B cell (primary cell): ENCODE measurements at places on chromosomes 12 and 14. TPM values are rescaled to one million over a fixed set of nuclear protein-coding genes. Genes with fewer than 3 reads are reported as not detected.
A peak's percentile ranks its signal among the peaks of the same experiment; 100 is the strongest.

DNA sequence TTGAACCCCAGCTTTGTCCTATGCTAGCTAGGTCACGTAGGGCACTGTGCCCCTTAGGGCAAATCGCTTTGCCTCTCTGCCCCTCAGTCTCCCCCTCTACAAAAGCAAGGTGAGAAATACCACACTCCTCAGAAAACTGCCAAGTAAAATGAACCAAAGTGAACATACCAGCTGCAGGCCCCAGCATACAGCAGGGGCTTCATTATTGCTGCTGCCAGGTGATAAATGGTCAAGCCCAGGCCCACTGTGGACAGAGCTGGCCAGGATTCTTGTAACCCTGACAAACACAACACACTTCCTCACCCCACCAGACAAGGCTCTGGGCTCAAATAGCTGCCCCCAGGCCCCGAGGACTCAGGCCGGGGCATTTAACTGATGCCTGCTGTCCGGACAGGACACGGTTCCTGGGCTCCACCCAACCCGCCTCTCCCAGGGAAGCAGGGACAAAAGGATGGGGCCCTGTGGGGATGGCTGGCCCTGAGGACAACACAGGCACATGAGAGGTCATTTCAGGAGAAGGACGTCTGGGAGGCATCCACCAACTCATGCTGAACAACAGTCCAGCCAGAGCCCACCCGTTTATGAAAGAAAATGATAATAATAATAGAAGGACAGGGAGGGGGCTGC is 36.7 kb downstream of the NCOR2 start:
- DNase-seq: no peak

DNA sequence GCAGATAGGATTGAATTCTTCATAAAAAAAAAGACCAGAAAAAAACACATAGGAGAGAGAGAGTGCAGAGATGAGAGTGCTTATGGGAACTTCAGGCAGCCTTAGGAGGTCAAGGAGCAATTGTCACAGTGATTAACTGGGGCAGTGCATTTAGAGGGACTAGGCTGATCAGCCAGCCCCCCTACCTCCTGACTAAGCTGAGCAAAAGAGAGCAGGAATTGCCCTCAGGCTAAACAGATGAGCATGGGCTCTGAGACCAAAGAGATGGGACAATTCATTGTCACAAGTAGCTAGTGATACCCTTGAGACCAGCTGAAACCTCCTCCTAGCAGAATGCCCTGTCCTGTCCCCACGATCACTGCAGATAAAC is 124.0 kb downstream of the BTG1 start:
- no peak for DNase-seq

GRCh38 chr12:90404071-90404470 is 550.9 kb downstream of the CCER1 start:
- DNase-seq: no peak

- DNase-seq: no peak
Measured at GRCh38 chr12:104494793-104495158, 38.0 kb downstream of the CHST11 start.

GRCh38 chr12:89593873-89594272 is 68.0 kb upstream of the POC1B start:
- DNase-seq: no peak

DNA sequence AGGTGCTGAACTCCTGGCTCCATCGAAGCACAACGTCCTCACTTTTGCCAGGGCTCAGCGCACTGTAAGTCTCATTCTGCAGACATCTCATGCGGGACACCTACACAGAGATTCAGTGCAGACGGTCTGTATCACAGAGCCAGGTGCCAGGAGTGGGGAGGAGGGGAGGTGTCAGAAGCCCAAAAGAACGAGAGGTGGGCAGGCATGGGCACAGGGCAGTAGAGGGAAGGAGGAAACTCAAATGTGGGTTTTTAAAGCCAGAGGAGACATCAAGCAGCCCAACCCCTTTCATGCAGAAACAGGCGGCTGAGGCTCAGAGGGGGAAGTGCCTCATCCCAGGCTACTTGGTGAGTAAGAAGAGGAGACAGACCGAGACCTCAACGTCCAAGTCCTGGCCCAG is 2.5 kb upstream of the LPAR5 start:
- peak; percentile 71 for DNase-seq

DNA sequence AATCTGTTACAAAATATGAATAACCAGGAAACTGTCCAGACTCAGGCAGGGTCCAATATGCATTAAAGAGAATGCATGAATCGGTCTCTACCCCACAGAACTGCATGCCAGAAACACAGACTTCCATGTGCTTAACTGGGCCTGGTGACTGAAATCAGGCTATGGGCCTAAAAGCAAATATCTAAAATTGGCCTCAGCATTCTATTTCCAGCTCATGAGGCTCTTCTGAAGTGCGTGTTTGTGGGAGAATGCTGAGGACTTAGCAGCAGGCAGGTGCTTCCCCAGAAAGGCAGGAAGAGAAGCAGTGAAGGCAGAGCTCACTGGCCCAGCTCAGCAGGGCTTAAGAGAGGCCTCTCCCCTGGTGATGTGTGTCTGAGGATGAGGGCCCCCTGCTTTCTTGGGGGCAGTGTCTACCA is 48.5 kb downstream of the ADGRD1 start:
- DNase-seq: no peak

- DNase-seq: no peak
Measured at GRCh38 chr12:110694330-110694901, 5.5 kb upstream of the HVCN1 start.

DNA sequence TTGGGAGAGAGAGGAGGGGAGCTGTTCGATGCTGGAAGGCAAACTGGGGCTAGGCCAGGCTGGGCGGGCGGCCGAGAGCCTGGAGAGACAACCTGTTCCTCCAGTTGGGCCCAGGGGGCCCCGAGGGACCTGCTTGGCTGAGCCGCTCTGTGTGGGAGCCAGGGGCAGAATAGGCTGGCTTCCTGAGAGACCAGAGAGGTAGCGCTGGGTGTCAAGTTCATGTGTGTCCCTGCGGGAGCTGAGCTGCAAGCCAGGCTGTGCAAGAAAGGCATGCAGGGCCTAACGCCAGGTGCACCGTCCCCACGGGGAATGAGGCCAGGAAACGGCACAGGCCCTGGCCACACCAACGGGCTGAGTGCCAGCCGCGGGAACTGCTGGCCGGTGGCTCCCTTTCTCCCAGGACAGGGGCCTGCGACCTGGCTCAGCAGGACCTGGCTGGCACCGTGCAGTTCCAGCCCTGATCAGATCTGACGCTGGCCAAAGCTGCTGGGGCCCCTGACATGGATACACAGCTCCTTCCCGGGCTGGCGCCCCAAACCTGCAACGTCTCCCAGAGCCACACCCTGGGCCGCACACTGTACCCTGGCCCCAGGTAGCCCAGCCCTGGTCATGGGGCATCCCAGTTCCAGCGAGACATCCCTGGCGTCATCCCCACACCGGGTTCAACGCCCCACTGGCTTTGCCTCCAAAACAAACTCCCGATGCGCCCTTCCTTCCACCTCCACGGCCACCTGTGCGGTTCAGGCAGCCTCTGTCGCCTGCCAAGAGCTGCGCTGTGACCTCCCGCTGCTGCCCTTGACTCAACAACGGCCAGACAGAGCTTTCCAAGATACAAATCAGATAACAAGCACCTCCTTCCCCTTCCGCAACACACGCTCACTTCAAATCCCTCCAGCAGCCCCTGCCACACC is 65.0 kb downstream of the RFLNA start:
- no peak for DNase-seq

DNA sequence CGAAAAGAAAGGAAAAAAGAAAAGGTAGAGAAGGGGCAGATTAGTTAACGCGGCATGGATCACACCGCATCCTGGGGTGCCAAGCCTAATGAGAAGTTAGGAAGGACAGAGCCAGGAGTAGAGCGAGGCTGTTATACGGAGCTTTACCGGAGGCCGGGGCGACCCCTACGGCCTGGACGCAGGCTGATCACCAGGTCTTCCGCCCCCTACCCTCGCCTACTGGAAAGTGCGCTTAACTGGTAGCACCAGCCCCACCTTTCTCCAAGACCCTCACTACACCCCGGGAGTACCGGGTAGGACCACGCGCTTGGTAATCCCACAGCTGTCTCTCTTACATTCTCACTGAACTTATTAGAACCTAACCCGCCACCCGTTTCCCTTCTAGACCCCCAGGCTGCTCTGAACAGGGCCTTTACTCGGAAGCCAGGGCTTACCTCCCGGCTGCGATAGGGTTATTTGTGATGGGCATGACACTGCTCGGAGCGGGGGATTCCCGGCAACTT is 33.8 kb downstream of the WBP11 start:
- DNase-seq: no peak

DNA sequence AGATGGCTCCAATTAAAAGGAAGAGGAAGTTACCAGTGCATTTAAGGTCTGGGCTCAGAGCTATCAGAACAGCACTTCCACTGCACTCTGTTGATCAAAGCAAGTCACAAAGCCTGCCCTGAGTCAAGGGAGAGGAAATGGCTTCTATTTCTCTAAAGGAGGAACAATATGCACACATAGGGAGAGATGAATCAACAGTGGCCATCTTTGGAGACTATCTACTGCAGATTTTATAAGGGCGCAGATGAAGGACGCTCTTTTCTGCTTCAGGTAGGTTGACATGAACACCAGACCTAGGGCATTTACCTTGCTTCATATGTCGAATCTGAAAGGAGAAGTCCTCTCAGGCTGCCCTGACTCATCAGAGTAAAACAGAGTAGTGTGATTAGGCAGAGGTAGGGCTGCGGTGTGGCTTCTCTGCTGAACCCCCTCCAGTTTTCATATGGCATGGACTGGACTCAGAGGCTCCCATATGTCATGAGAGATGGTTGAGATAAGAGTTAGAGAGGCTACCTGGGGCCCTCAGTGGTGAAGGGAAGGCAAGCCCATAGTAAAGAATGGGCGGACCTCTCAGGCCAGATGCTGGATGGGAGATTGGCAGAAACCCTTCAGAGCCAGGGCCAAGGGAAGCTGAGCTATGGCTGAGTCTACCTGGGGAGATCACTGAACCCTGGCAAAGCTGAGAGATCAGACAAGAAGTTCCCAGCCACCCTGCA is 84.4 kb downstream of the ARF6 start:
- peak; percentile 80 for DNase-seq

DNA sequence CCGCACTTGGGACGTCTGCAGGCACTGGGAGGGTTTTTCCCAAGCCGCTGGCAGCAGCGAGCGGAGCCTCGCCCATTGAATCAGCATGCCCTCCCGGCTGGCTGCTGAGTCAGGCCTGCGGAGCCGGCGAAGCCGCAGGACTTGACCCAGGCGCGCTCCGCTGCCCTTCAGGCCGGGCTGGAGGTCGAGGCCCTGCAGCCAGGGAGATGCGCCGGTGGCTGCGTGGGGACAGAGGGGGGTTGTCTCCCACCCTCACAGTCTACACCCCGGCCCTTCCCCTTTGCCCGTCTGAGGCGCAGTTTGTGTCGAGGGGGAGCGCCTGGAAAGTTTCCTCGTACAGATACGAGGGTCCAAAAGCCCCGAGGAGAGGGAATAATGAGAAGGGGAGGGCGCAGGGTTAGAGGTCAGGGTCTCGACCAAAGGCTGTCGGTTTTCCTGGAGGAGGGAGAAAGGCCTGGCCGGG is 759 bp upstream of the KLC1 start:
- DNase-seq: peak; percentile 54

DNA sequence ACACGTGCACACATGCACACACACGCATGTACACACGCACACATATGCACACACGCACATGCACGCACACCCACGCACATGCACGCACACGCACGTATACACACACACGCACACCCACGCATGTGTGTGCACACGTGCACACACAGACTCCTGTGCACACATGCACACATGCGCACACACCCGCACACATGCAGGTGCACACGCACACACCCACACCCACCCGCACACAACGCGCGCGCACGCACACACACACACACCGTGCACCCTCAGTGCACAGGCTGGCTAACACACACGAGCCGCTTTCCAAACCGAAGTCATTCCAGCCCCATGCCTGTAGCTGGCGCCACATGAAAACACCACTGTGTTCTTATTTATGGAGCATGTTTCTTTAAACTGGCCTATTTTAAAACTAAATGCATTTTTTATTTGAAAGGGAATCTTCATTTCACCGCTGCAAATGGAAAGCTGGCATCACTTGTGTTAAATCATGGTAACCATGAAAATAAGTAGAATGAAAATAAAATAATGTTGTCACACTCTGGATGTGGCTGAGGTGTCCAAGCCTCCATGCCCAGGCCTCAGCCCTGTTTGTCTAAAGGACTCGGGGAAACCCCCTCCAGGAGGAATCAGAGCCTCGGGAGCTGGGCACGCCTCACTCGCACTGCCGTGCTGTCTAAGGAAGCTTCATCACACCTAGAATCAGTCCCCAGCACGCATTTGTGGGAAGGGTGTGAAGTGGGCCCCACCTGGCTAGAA is 45.1 kb downstream of the GALNT9 start:
- DNase-seq: no peak

DNA sequence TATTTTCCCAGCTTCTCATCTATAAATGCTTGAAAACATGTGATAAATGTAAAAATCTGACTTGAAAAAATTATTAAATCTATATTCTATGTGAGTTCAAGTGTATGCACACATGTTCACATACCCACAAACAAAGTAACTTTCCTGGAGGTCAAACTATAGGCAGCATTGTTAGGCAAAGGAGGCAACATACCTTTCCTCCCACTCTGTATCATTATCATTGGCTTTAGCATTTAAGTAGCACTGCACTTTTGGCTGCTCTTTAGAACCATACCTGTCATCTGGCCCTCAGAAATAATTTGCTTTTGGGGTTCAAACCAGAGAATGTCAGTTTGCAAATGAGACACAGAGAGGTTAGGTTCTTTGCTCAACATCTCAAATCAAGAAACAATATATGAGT is 102.4 kb upstream of the CCDC196 start:
- DNase-seq: no peak

The REC8 gene
- 34.0 and 39.5 TPM in 2 replicates for polyA plus RNA-seq

The MMP14 gene
- 1.0 and 2.2 TPM in 2 replicates for polyA plus RNA-seq

The SLC10A1 gene
- polyA plus RNA-seq: not detected in 2 replicates

The GUCY2C gene
- 0.04 and 0.28 TPM in 2 replicates for polyA plus RNA-seq

The TMEM117 gene
- polyA plus RNA-seq: 2.0 and 3.2 TPM in 2 replicates

The NPFF gene
- polyA plus RNA-seq: 0.34 TPM in 1 of 2 replicates, not detected in the other

The CPM gene
- polyA plus RNA-seq: 1.2 and 1.8 TPM in 2 replicates

The NID2 gene
- not detected in 2 replicates for polyA plus RNA-seq

The SPIC gene
- not detected in 2 replicates for polyA plus RNA-seq

The MYRFL gene
- polyA plus RNA-seq: 0.28 TPM in 1 of 2 replicates, not detected in the other

The ALDH1L2 gene
- polyA plus RNA-seq: 0.04 and 0.13 TPM in 2 replicates
